ENCODE measurements at places on chromosomes 16 and 17.

- DNase-seq: no peak
These were observed 15.8 kb downstream of the KRABD2 start for GRCh38 chr17:8360751-8361150.

DNA sequence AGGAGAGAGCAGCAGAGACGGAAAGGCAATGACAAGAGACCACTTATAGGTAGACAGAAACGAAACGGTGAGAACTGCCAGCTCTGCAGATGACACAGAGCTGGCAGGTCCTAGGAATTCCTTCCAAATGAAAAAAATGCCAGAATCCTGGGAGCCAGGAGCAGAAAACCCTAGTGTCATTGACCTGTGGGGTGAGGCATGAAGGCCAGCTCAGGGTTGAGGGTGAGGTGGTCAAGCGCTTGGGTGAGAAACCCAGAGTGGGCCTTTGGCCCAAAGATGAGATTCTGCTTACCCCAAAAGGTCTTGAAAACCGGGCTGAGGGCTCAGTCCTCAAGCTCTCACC lies 9.2 kb downstream of the HIC1 start:
- DNase-seq: no peak

DNA sequence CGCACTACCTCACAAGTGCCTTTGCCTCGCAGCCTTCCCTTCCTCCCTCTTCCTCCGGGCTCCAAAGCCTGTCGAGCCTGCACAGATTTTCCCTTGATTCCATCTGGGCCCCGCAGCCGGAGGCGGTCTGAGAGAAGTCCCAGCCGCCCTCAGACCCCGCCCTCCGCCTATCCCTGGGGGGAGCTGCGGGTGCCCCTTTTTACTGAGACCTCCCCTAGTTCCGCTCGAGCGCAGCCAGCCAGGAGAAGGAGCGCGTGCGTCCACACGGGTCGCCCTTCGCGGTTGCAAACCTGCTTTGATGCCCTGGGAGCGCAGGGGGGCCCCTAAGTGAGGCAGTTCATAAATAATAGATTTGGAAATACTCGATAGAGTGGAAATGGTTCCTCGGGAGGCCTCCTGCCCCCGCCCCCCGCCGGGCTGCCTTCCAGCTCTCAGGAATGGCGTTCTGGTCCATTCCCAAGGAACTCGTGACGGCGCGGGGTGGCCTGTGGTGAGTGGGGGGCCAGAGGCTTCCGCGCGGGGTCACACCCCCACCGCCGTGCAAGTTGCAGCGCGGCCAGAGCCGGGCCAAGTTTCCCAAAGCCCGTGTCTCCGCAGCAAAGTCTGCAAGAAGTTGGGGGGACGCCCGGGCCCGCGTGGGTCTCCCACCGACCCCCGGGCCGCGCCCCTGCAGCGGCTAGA lies 610 bp downstream of the C16orf74 start:
- DNase-seq: no peak

DNA sequence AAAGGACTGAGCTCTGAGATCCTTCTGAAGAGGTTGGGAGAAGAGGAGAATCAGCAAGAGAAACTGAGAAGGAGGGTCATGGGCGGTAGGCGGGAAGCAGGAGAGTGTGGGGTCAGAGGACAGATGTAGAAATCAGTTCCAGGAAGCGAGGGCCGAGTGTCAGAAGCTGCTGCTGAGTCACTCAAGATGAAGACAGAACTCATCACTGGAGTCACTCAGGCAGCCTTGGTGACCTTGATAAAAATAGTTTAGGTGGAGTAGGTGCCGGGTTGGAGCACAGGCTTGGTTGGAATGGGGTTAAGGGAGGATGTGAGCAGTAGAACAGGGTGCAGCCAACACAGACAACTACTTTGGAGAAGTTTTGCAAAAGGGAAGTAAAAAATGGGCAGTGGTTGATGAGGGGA lies 6.1 kb upstream of the ITGAM start:
- no peak for DNase-seq

DNA sequence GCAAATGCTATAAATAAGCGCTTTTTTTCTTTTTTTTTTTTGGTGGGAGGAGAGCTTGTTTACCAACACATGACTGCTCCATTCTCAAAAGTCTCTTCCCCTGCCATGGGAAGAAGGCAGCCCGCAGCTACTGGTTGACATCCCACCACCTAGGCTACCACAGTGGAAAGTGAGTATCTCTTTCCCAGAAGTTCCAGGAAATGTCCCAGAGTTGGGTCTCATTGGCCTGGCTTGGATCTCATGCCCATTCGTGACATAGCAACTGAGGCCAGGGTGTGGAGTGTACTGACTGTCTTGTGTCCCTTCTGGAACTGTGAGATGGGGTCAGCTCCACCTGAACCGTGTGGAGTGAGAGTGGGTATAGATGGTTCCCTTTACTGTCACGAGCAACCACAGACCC lies 29.5 kb upstream of the BRD7 start:
- no peak for DNase-seq

DNA sequence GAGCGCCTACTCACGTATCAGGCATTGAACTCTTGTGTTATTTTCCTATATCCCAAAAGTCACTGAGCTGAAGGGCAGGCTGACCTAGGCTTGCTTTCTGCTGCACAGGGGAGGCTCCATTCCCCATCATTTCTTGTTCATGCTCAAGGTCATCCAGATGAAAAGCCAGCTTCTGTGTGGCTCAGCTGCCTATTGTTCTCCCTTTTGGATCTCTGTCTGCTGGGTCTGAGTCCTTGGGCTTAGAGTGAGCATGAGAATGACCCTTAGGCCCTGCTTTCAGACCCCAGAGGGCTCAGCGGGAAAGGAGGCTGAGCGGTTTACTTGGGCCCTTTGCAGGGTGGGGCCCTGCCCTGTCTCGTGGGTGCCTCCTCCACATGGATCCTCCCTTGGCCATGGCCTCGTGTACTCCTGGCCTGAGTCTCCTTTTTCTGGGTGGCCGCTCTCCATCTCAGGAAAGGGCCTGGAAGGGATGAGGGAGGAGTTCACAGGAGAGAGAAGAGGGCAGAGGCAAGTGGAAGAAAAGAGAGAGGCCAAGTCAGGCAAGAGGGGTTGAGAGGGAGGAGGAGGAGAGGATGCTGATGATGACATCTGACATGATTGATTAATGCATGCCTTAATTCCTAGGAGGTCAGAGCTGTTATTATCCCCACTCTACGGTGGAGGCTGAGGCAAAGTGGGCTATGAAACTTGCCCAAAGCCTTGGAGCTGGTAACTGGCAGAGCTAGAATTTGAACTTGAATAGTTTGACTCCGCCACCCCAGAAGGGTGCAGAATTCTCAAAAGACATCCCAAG lies 19.8 kb upstream of the MAP3K14 start:
- no peak for DNase-seq

GRCh38 chr17:10144456-10144855 lies 54.0 kb downstream of the GAS7 start:
- no peak for DNase-seq

DNA sequence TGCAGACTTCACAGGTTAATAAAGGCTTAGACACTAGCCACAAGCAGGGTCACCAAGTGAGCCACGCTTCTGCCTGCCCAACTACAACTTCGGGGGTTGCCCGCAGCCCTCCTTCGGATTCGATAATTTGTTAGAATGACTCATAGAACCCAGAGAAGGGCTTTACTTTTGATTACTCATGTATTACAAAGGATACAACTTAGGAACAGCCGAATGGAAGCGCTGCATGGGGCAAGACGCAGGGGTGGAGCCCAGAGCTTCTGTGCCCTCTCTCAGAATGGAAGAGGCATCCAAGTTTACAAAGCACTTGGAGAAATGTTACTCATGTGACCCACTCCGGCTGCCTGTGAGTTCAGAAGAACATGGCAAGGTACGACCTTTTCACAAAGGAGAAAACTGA lies 7.5 kb upstream of the CDH5 start:
- DNase-seq: no peak

- no peak for DNase-seq
These were observed 882 bp upstream of the TOX3 start for GRCh38 chr16:52547834-52548215.

- no peak for DNase-seq
These were observed at the start of gene IL32 for GRCh38 chr16:3065069-3065741. IL32 (plus strand) TSS chr16:3065640; CDS start chr16:3065812, 172 bp downstream.

DNA sequence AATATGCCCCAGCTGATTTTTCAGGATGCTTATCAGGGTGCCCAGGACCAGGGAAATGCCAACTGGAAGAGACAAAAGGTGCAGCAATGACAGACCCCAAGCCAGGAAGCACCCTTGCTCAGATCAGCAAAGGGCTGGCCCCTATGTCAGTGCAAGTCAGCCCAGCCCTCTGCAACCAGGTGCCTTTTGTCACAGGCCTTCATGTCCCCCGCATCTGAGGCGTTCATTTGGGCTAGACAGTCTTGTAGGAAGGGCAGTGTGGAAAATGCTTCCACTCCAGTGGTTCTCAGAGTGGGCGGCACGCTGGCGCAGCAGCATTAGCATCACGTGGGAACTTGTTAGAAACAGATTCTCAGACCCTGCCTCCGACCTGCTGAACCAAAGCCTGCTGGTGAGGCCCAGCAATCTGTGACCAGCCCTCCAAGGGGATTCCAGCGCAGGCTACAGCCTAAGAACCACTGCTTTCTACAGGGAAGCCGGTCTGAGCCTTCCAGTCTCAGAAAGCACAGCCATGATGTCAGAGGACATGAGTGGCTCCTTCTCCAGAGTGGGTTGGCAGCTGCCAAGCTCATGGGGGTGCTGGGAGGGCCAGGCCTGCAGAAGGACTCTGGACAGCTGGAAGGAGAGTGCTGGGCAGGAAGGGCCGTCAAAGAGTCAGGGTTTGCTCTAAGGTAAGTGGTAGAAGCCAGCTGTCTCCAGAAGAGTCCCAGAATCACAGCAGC lies 13.1 kb downstream of the SLC47A2 start:
- no peak for DNase-seq

- DNase-seq: no peak
These were observed 3.3 kb downstream of the DECR2 start for GRCh38 chr16:404971-405486.

- no peak for DNase-seq
These were observed 105.3 kb downstream of the SPECC1 start for GRCh38 chr17:20114466-20114865.

DNA sequence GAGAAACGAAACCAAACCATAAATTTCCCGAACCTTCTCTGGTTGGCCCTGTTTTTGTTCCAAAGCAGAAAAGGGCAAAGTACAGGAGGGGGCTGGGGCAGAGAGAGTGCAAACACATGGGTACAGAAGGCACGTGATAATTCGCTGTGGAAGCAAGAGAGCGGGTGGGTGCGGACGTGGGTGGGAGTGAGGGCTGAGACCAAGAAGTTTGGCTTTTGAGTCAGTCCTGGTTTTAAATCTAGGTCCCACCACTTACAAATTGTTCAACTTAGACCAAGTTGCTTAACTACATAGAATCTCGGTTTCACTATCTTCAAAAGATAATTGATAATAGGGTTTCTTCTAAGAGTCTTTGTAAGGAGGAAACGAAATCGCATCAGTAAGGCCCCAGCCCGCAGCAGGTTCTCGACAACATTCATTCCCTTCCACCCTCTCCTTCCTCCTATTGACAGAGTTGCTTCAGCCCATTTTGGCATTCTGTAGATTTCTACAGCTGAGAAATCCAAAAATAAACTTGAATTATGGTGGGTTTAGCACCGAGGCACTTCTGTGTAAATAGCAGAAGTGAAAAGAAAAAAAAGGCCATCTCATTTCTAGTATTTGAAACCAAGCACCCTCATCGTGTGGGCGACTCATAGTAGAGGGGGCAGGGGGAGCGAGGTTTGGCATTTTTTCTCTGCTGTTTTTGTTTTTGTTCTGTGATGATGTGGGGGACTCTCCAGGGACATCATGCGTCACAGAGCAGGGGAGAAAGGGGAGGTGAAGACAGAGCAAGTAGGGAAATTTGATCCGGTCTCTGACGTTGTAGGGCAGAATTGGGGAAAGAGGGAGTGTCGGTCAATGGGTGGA lies 33.6 kb upstream of the CCR7 start:
- DNase-seq: no peak

DNA sequence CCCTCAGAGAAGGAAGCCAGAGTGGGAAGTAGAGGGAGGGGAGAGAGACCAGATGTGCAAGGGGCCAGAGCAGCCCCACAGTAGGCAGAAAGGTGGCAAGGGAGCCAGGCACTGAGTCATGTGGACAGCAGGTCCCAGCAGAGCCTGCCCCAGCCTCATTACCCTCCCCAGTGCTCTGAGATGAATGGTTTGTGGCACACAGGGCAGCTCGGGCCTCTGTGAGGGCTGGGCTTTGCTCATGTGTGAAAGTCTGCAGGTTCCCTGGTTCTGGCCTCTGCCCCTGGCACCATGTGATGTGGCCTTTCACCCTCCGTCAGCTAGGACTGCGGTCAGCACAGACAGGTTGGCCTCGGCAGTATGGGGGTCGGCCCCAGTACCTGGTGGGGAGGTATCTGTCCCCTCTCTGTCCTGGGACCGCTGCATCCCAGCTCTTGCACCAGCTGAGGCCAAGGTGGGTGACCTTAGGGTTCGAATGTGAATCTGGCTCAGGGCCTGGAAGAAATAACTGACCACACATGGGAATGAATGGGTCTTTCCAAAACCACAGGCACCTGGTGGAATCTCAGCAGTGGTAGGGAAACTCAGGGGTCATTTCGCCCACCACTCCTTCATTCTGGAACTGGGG lies 8.9 kb downstream of the LRRC75A start:
- no peak for DNase-seq

DNA sequence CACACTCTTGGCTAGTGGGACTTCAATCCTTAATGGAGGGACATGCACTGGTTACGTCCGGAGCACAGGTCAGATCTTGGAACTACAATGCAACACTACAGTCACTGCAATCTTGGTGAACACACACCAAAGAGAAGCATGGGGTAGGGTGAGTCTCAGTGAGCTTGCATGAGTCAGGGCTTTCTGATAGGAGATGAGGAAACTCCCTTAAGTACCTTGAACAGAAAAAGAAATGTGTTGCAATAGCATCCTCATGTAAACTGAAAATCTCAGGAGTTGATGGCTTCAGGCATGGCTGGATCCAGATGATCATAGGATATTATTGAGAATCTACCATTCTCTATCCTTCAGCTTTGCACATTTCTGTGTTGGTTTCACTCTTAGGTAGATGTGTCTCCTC lies 54.1 kb downstream of the CES1 start:
- no peak for DNase-seq

DNA sequence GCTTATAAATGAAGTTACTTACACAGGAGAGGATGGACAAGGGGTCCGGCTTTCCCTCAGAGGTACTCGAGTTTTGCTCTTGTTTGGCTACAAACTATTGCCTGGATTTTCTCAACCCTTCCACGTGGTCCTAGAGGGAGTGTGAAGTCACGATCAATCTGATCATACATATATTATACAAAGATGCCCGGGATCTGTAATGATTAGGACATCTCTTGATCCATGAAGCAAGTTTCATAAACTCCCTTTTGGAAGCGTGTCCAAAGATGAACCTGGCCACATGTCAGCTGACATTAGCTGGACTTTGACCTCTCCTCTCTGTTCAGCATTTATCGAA lies 2.3 kb upstream of the CDH11 start:
- DNase-seq: no peak

GRCh38 chr17:64066716-64067115 lies 46.3 kb upstream of the ICAM2 start:
- no peak for DNase-seq

- no peak for DNase-seq
These were observed 210.6 kb downstream of the MAP2K4 start for GRCh38 chr17:12231355-12231682.

Data from GM19239 (cell line).